Pancreas (tissue), 10 donors: ENCODE measurements at places on chromosomes 3 and 15. TPM values are rescaled to one million over a fixed set of nuclear protein-coding genes. Genes with fewer than 3 reads are reported as not detected.
A peak's percentile ranks its signal among the peaks of the same experiment; 100 is the strongest.

- H3K4me3 ChIP-seq = no peak overlapping the region
- no peaks in the 10 kb centered on the region for H3K4me1 ChIP-seq
- H3K27me3 ChIP-seq = no peaks in the 10 kb centered on the region
- DNase-seq = no peak
- H3K27ac ChIP-seq = no peak overlapping the region
- no peaks in the 10 kb centered on the region for H3K36me3 ChIP-seq
Observed at GRCh38 chr15:96381463-96381862, 51.0 kb downstream of the NR2F2 start.

- H3K27me3 ChIP-seq = no peaks in the 10 kb centered on the region
- H3K27ac ChIP-seq = no peak overlapping the region
- H3K4me1 ChIP-seq = peaks cover 20% of the 10 kb centered on the region
- H3K4me3 ChIP-seq = no peak overlapping the region
Observed at GRCh38 chr3:155553780-155554179, 191.1 kb downstream of the PLCH1 start.

The LRRIQ4 gene
- polyA plus RNA-seq = not detected

The P3H2 gene
- polyA plus RNA-seq = 5.0 TPM

DNA sequence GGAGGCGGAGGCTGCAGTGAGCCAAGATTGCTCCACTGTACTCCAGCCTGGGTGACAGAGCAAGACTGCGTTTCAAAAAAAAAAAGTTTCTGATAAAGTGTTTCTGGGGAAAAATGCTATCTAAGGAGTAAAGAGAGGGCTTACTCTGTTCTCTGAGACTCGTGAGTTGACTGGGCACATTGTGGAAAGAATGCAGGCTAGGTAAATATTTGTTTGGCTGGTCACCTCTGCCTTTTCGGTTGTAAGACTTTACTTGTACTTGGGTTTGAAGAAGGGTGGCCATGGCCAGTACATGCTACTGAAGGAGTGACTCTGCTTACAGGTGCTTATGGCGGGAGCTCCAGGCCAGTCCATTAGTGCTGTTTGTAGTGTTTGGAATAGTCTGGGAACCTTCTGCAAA is 68.7 kb downstream of the RUBCN start:
- peak overlapping the region; percentile 28 for H3K27ac ChIP-seq
- H3K27me3 ChIP-seq = no peaks in the 10 kb centered on the region
- no peaks in the 10 kb centered on the region for H3K4me1 ChIP-seq
- H3K4me3 ChIP-seq = no peak overlapping the region

- H3K27ac ChIP-seq = no peak overlapping the region
- H3K4me1 ChIP-seq = no peaks in the 10 kb centered on the region
- no peaks in the 10 kb centered on the region for H3K27me3 ChIP-seq
- peaks cover 77% of the 10 kb centered on the region for H3K36me3 ChIP-seq
Observed at GRCh38 chr15:52243286-52243685, 52.1 kb upstream of the GNB5 start.

DNA sequence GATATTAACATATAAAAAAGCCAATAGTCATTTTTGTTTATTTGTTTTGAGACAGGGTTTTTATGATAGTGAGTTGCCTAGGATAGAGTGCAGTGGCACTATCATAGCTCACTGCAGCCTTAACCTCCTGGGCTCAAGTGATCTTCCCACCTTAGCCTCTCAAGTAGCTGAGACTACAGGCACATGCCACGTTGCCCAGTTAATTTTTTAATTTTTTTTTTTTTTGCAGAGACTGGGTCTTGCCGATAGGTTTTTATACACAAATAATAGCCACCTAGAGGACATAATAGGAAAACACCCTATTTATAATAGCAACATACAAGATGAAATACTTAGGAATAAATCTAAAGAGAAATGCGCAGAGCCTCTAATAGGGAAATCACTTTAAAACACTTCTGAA is 13.3 kb downstream of the EIF3J start:
- H3K27ac ChIP-seq = no peak overlapping the region
- peaks cover 4% of the 10 kb centered on the region for H3K36me3 ChIP-seq
- H3K4me1 ChIP-seq = peaks cover 12% of the 10 kb centered on the region
- H3K27me3 ChIP-seq = no peaks in the 10 kb centered on the region

DNA sequence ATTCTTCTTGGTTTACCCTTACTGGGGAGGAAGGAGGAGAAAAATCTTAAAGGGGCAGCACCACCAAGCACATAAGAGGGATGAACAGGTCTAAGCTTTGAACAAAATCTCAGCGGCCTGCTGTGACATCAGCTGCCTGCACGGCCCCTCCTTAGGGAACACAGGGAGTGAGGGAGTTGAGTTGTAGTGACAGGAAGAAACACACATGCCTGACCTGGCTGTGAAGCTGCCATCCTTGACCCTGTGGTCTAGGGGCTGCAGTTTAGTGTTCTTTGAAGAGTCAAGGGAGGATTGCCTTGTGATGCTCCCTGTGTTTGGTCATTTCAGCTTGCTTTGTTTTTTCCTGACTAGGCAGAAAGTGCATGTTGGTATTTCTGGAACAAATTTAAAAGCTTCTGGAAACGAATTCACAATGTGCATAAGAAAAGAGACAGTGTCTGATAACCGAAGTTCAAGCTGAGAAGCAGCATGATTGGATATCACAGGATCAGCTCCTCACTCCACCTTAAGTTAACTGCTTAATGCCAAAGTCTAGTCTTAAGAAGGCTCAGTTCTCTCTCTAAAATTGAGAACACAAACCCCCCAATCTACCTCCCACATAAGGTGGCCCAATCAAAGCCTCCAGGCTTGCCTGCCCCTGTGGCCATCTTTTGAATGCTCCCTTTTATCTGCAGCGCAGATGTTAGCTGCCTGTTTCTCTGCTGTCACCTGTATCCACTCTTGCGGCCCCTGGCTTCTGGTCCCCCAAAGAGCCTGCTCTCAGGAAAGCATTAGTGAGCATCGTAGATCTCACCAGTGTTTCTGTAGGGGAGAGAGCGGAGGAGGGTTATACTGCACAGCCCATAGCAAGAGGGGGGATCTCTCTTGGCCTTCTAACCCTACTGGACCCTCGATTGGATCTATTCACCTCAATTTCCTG is 82.2 kb downstream of the SCN11A start:
- no peaks in the 10 kb centered on the region for H3K27me3 ChIP-seq
- H3K27ac ChIP-seq = no peak overlapping the region
- no peaks in the 10 kb centered on the region for H3K36me3 ChIP-seq
- no peak for DNase-seq
- no peaks in the 10 kb centered on the region for H3K4me1 ChIP-seq
- no peak overlapping the region for H3K4me3 ChIP-seq
